A549 (cell line): ENCODE measurements at places on chromosomes 6 and 20.

- no peak for DNase-seq
These were observed 65.2 kb upstream of the EDN3 start for GRCh38 chr20:59235226-59235625.

DNA sequence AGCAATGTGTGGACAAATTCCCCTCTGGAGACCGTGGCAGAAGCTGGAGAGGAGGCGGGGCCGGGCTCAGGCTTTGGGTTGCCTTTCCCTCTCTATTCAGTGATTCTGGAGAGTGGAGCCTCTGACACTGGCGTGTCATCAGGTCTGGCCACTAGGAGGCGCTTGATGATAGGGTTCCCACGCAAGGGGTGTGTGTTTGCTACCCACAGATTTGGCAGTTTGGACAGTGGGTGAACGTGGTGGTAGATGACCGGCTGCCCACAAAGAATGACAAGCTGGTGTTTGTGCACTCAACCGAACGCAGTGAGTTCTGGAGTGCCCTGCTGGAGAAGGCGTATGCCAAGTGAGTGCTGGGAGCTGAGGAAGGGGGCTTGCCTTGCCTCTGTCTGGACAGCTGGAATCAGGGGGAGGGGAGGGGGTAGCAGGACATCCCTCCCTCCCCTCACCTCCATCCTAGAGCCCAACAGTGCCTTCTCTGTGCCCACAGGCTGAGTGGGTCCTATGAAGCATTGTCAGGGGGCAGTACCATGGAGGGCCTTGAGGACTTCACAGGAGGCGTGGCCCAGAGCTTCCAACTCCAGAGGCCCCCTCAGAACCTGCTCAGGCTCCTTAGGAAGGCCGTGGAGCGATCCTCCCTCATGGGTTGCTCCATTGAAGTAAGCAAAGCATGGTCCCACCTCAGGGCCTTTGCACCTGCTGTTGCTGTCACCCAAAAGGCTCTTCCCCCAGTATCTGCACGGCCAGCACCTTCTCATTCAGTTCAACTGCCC, 14.3 kb downstream of the CAPN11 start:
- peak; percentile 62 for DNase-seq

GRCh38 chr20:35472209-35472608, 16.8 kb downstream of the CEP250 start:
- no peak for DNase-seq

GRCh38 chr6:1606780-1607515, 2.8 kb upstream of the FOXC1 start:
- DNase-seq, result no peak

GRCh38 chr6:6803180-6803977, 214.9 kb downstream of the LY86 start:
- DNase-seq, result peak; percentile 18

DNA sequence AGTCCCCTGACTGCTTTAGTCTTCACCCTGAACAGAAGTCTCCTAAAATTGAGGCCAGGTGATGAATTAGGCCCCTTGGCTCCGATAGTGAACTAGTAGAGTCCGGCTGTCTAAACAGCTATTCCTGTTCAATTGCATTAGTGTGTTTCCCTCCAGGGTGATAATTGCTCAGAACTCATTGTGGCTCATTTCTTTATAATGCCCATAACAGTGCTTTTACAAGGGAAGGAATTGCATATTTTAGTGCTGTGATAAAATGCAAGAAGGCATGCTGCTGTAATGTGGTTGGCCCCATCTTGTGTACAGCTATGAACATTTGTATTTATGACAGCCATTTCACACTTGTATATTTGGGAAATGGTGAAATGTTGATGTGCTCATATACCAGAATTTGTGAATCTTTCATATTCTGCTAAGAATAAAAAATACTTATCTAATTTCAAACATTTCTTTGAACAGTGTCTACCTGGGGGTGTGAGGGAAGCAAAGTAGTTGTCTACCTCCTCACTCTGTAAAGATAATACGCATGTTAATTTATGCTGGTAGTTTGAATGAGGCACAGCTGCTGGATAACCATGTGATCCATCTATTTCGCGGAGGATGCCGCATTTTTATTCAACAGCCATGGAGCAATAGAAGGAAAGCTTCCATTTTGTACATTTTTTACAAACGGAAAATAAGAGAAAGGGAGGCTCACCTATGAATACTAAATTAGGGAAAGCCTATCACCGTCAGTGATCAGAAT, 451.4 kb downstream of the NKAIN2 start:
- DNase-seq, result no peak

- DNase-seq, result no peak
These were observed 332.9 kb downstream of the KIF16B start for GRCh38 chr20:16240355-16240754.
